ENCODE measurements at places on chromosomes 2 and 18. TPM values are rescaled to one million over a fixed set of nuclear protein-coding genes. Genes with fewer than 3 reads are reported as not detected.

- no peaks in the 10 kb centered on the region for H3K36me3 ChIP-seq
- no peak overlapping the region for H3K4me3 ChIP-seq
- no peaks in the 10 kb centered on the region for H3K4me1 ChIP-seq
- no peak overlapping the region for H3K27ac ChIP-seq
Observed at GRCh38 chr2:235449568-235449967, 44.3 kb upstream of the AGAP1 start.

DNA sequence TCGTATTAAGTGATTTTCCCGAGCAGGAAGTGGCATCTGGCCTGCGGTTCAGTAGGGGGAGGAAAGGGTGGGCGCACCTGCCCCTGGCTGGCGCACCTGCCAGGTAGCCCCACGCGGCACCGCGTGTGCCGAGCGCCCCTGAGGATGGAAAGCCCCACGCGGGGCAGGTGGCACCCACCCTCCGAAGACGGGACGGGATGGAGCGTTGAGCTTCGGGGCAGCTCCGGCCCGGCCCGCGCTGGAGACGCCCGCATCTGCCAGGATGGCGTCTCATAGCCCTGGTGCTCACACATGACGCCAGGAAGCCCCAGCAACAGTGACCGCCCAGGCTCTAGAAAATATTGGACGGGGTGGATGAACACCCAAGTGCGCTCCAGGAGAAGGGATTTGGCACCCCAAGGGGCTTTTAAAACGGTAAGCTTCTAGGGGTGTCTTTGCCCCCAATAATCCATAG is 2.5 kb upstream of the NFATC1 start:
- no peak for DNase-seq
- peak overlapping the region; percentile 87 for H3K27ac ChIP-seq
- no peaks in the 10 kb centered on the region for H3K36me3 ChIP-seq
- H3K27me3 ChIP-seq: peaks cover 6% of the 10 kb centered on the region
- H3K4me1 ChIP-seq: peaks cover 31% of the 10 kb centered on the region

DNA sequence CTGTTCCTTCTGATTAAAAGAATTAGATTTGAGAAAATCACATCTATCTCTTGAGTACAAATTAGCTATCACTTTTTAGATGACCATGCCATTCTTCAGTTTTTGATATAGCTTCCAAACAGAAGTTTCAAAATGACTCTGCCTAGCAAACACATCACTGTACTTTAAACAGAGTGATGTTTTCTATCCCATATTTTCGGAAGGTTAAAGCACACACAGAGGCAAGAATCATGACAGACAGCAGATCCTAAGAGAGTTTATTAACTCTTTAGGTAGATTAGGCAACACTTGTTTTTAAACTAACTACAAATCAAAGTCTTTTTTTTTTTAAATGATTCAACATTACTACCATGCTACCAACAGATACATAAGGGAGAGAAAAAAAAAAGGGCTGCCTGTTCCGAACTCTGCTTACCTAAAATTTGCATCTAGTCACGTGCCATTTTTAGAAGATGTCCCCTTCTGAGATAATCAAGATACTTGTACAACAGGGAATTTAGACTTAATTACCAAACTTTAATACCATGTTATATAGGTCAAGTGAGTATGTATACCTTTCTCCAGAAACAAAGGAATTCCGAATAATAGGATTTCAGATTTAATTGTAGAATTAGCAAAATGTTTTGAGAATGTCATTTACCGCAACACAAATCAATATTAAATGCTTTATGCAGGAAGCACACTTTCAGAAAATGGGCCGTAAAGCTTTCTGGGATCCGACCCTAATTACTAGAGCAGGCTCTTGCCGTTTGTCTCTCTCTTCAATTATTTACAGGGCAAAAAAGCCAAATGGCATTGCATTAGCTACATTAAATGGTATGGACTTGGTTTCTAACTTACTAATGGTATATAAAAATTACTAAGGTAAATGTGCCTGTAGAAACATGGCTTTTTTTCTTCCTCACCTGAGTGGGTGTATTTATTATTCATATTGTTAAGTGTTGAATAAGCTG is 2.6 kb downstream of the RBMS1 start:
- peak overlapping the region; percentile 89 for H3K27ac ChIP-seq
- H3K36me3 ChIP-seq: no peaks in the 10 kb centered on the region
- peaks cover 25% of the 10 kb centered on the region for H3K4me1 ChIP-seq
- H3K4me3 ChIP-seq: no peak overlapping the region
- DNase-seq: peak; percentile 13
- no peaks in the 10 kb centered on the region for H3K27me3 ChIP-seq

- H3K36me3 ChIP-seq: no peaks in the 10 kb centered on the region
- no peak overlapping the region for H3K4me3 ChIP-seq
- H3K27ac ChIP-seq: no peak overlapping the region
- no peak for DNase-seq
Observed at GRCh38 chr18:57446322-57446721, 11.1 kb downstream of the ONECUT2 start.

The KCNG2 gene
- polyA plus RNA-seq: not detected

DNA sequence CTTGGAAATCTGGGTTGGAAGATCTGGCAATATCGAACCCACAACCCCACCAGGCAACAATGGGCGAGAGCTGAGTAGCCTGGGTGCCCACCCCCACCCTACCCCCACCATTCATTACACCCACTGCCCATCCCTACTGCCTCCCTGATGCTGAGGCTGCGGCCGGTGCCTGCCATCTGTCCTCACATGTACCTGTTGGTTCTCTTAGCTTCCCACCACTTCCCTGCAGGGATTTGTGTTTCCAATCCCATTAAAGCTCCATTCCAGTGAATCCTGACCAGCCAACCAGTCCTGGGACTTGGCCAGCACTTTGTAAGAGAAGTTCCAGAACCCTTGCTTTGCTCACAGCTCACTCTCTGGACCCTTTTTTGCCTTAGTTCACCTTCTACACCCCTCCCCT is 163.0 kb upstream of the SH3BP4 start:
- no peak overlapping the region for H3K4me3 ChIP-seq
- no peaks in the 10 kb centered on the region for H3K4me1 ChIP-seq
- no peaks in the 10 kb centered on the region for H3K36me3 ChIP-seq

DNA sequence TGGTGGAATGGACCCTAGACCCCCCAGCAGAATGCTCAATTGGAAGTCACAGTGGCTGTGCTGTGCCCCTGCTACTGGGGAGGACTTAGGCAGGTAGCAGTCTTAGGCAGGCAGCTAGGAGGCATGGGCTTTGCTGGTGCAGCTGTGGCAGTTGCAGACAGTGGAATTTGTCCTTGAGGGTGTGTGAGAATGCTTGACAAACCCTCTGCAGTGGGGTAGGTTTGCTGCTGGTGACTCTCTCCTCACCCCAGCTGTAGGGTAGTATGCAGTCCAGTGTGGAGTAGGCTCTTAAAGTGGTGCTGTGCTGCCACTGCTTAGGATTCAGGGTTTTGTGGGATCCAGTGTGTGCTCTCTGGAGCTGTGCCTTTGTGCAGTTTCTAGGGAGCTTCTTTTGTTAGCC is 61.3 kb downstream of the NUP35 start:
- no peak for DNase-seq
- no peaks in the 10 kb centered on the region for H3K36me3 ChIP-seq
- no peaks in the 10 kb centered on the region for H3K27me3 ChIP-seq
- no peak overlapping the region for H3K27ac ChIP-seq
- H3K4me1 ChIP-seq: no peaks in the 10 kb centered on the region

DNA sequence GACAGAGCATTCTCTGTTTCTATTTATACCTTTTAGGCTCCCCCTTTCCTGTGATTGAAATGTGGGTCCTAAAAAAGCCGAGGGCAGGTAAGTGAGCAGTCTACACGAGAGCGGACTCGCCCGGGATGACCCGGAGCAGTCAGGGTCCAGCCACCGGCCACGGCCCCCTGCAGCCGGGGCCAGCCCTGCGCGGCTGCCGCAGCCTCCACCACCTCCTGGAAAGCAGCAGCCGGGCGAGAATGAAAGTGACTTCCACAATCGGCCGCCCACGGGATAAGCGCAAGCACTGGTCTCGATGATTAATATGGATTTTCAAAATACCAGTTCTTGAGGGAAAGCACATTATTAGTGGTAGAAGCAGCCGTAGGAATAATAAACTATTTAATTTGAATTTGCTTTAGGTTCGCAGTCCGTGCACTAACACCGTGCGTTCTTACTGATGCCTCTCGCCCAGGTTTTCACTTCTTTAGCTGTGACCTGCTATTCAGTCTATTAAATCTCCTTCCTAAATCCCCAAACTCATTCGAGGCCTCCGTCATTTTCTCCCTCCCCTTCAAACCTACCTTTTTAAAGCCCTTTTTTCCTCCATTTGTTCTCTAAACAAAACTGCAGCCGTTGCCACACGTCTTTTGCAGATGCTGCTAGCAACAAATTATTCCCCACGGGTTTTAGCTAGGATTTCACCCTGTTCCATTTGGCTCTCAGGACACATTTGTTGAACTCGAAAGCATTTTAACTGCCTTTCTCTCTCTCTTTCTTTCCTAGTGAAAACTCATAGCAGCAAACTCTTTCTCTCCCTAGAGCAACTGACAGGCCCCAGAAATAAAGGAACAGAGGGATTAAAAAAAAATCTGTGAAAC is 1015.1 kb upstream of the PIK3C3 start:
- H3K4me3 ChIP-seq: no peak overlapping the region
- no peaks in the 10 kb centered on the region for H3K27me3 ChIP-seq
- DNase-seq: no peak
- no peaks in the 10 kb centered on the region for H3K4me1 ChIP-seq

The BBS5 gene
- polyA plus RNA-seq: 2.4 TPM

DNA sequence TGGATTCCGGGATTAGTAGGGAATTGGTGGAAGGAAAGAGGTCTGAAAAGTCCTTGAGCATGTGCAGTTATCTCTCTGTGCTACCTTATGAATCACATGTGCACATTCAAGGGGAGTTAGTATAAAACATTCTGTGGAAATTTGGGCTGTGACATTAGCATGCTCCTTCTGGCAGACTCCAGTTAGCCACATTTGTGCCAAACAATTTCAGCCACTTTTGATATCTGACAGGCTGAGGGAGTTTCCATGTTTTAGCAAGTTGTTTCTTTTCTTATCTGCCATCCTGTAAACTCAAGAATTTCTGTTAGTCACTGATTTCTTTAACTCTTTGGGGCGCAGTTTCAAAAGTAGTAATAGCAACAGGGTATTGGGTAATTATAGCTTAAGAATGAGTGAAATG is 28.3 kb upstream of the GYPC start:
- no peaks in the 10 kb centered on the region for H3K36me3 ChIP-seq
- H3K4me1 ChIP-seq: no peaks in the 10 kb centered on the region
- H3K27me3 ChIP-seq: no peaks in the 10 kb centered on the region
- no peak for DNase-seq

DNA sequence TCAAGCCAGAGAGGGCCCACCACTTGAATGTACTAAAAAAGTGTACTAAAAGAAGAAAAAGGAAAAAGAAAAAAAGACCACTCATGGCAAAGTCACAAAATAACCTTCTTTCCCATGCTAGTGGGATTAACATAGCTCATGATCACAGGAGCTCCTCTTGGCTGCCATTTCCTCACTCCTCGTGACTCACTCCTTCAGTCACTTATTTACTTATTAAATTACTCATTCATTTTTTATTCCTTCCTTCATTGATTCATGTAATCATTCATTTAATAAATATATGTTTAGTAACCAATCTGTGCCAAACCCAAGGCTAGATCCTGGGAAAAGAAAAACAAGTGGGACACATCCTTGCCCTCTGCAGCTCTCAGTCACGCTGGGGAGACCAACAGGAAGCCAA is 300.5 kb downstream of the INSIG2 start:
- no peak overlapping the region for H3K27ac ChIP-seq
- DNase-seq: no peak
- H3K36me3 ChIP-seq: no peaks in the 10 kb centered on the region
- H3K27me3 ChIP-seq: no peaks in the 10 kb centered on the region

All from endothelial cell of umbilical vein (primary cell).